Stimulated activated CD4-positive, alpha-beta T cell treated with anti-CD3 and anti-CD28 coated beads, Interleukin-12 subunit alpha, Interleukin-12 subunit beta, amount 100 ng/mL, for 24 hours (primary cell): ENCODE measurements at places on chromosomes 5 and 9.

DNA sequence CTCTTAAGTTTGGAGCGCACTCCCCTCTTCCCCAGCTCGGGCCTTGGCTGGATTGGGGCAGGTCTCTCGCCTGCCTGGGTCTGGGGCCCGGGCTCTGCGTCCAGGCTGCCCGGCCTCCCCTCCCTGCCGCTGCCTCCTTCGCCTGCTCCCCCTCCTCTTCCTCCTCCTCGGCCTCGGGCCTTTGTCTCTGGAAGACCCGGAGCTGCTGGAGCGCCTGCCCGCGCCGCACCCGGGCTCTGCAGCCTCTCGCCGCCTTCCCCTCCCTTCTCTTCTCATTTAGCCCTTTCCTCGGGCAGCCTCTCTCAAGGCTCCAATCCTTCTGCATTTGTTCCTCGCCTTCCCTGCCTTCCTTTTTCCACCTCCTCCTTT, 218.5 kb downstream of the C9orf50 start:
- DNase-seq = no peak

- DNase-seq = no peak
Observed at GRCh38 chr9:14314929-14315874, 1.3 kb upstream of the NFIB start.

DNA sequence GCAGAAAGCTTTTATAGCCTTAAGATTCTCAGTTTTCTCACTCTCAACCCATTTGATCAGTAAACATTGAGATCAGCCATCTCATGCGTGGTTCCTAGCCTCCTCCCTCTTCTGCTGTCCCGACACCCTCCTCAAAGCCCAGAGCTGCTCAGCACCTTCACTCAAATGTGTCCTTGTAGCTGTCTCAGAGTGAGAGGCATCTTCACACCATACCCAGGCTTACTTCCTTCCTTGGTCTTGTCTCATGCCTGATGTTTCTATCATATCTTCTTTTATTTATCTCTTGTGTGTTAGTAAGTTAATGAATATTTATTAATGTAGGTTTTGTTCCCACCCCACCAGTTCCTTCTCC, 72.4 kb upstream of the SNX2 start:
- no peak for DNase-seq

DNA sequence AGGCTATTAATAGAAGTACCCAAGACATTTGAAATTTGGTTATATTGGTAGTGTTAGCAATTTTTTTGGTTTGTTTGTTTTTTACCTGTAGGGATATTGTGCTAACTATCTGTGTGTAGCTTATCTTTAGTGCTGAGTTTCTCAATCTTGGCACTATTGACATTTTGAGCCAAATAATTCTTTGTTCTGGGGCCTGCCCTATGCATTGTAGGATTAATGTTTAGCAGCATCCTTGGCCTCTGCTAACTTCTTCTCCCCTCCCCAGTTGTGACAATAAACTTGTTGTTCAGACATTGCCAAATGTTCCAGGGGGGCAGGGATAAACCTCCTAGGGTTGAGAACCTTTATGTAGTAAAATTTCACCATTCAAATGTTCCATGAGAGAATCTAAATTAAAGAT, 4.0 kb downstream of the FBXO4 start:
- DNase-seq = no peak

- DNase-seq = no peak
Observed at GRCh38 chr5:118371973-118372831, 616.1 kb downstream of the DTWD2 start.

DNA sequence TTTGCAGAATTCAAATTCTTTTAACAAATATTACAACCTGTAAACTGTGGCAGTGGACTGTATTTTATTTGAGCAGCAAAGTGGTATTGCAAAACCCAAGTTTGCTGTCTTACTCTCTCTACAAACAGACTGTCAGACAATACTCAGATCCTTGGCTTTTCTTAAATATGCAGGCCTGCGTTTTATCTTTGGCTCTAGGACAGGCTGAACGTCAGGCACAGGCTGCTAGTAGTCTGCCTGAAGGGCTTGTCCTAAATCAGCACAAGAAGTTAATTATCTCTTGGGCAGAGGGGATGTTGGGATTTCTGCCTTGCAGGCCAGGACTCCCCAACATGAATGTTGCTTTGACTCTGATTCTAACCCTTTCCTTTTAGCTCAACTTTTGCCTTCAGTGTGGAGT, 147.5 kb downstream of the SLIT3 start:
- DNase-seq = no peak

DNA sequence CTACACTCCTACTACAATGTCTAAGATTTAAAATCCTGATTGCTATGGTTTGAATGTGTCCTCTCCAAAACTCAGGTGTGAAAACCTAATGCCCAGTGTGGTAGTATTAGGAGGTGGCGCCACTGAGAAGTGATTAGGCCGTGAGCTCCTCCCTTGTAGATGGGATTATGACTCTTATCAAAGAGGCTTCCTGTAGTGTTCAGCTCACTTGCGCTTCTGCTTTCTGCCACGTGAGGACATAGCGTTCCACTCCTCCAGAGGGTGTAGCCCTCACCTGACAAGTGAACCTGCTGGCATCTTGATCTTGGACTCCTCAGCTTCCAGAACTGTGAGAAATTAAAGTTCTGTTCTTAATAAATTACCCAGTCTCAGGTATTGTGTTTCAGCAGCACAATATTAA, 33.0 kb upstream of the WHRN start:
- no peak for DNase-seq

- no peak for DNase-seq
Observed at GRCh38 chr9:7546261-7546660, 253.3 kb downstream of the DMAC1 start.

DNA sequence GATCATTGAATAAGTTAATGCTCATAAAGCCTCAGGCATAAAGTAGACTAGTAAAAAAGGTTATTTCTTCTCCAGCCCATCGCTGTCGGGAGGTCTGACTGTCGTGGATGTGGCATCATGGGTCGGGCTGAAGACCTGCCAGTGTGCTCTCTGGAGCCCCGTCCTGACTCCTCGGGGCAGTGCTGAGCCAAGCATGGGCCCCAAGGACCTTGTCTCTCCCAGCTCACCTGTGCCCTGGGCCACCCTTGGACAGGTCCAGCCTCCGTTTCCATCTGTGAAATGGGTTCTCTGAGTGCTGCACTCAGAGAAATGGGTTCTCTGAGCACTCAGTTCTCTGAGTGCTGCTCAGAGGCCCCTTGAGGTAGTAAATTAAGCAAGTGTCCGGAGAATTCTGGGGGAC, 269.0 kb downstream of the GADD45G start:
- DNase-seq = no peak

DNA sequence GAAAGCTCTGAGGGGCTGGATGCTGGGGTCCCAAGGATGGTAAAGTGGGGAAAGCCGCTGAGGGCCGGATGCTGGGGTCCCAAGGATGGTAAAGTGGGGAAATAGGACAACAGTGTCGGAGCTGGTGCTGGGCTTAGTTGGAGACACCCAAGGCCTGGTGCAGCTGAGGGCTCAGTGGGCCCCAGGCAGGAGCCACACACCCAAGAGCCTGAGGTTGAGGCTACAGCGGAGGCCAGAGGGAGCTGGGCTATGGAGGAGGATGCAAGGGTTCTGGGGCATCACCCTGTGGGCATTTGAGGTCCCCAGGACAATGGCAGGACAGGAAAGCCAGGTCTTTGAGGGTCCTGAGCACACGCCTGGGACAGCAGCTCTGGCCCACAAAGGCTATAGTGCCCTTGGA, 19.1 kb upstream of the SLC9A3 start:
- DNase-seq = no peak

- DNase-seq = no peak
Observed at GRCh38 chr5:136192015-136192525, 892 bp downstream of the SMIM32 start.

DNA sequence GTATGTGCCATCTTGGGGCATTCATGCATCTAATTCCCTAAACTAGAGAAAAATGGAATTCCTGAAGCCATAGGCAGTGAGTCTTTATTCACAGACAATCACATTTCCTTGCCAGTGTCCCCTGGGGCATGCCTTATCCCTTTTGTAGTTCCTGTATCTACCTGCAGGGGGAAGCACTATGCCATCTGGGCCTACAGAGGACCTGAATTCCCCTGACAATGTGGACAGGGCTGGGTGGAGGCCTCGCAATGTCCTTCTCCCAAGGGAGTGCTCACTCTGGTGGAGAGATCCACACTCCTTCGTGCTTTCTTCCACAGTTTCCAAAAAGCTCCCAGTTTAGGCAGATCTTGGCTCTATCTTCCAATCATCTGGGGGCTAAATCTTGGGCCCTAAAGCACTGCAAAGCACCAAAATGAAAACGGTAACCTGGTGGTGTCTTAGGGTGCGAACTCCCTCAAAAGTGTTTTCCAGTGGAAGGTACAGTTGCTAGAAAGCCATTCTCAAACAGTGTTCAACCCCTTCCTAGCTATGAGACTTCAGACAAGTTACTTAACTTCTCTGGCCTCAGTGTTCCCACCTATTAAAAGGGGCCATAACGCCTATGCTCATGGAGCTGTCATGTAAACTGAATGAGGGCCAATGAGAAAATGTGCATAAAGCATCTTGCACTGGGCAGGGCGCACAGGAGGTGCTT, 17.5 kb downstream of the WHRN start:
- DNase-seq = peak; percentile 49

- no peak for DNase-seq
Observed at GRCh38 chr9:20582150-20582549, 40.1 kb downstream of the MLLT3 start.

DNA sequence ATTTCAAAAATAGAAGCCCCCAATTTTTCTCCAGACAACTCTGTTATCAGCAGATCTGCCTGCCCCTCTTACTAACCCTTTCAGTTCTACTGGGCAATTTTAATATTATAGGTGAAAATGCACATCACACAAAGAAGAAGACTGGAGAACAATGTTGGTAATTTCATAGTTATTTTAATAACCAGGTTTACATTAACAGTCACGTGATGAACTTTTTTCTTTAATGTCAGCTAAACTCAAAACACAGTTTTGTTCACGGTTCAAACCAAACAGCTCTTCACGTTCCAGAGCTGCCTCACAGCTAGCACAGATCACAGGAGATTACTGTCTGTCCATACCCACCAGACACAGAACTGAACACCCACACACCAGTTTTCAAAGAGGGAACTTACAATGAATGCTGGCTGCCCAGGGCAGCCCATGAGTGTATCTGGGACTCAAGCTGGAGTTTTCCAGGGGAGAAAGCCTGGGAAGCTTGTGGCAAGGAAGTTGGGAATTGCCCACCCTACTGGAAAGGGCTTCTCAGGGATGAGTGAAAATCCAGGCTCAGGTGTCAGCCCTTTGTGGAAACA, 119.1 kb downstream of the DPYSL3 start:
- no peak for DNase-seq

DNA sequence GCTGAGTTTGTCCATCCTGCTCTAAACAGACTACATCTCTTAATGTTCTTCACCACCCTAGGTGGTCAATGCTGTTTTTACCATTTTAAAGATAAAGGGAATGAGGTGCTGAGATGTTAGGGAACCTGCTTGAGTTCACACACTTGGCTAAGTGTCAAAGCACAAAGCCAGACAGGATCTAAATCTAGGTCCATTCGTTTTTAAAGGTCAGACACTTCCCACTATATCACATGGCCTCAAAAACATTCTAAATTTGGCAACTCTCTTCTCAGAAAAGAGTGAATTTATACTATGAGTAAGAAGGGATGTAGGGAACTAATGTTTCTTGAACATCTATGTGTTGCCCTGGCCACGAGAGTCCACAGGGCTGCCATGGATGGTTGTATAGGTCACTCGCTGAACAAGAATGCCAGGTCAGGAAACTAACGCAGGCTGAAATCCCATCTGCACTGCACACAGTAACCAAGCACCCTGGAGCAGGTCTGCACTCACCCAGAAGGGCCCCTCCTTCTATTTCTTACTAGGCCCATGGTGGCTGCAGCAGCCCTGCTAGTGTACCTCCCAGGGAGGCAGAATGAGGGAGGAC, 213.0 kb downstream of the SPOCK1 start:
- no peak for DNase-seq

- no peak for DNase-seq
Observed at GRCh38 chr5:158600679-158601078, 499.0 kb downstream of the EBF1 start.

GRCh38 chr9:18442629-18443491, 31.1 kb upstream of the ADAMTSL1 start:
- peak; percentile 3 for DNase-seq

- DNase-seq = no peak
Observed at GRCh38 chr5:52897238-52897614, 91.9 kb upstream of the ITGA2 start.

DNA sequence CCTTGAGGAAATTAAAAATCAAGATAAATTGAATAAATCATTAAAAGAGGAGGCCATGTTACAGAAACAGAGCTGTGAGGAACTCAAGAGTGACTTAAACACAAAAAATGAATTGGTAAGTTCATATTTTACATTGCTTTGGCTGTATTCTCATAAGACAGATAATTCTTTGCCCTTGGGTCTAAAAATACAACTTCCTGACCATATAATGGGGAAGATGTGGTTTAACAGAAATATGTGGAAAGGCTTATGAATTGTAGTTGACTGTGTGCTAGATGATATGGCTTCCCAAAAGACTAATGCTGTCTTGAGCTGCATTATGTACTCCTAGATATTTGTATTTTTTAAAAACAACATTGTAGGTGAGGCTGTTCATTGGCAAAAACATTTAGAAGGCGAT, 33.1 kb downstream of the CNTRL start:
- DNase-seq = no peak

DNA sequence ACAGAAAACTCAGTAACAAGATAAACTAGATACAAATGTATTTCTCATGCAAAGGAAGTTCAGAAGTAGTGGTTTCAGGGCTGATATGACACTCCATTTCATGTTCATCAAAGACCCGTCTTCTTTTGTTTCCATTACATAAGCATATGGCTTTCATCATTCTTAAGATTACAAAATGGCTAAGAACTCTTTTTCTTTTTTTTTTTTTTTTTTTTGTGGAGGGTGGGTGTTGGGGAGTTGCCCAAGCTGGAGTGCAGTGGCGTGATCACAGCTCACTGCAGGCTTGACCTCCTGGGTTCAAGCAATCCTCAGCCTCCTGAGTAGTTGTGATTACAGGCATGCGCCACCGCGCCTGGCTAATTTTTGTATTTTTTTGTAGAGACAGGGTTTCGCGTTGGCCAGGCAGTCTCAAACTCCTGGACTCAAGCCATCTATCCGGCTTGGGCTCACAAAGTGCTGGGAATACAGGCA, 22.0 kb upstream of the PTBP3 start:
- no peak for DNase-seq

DNA sequence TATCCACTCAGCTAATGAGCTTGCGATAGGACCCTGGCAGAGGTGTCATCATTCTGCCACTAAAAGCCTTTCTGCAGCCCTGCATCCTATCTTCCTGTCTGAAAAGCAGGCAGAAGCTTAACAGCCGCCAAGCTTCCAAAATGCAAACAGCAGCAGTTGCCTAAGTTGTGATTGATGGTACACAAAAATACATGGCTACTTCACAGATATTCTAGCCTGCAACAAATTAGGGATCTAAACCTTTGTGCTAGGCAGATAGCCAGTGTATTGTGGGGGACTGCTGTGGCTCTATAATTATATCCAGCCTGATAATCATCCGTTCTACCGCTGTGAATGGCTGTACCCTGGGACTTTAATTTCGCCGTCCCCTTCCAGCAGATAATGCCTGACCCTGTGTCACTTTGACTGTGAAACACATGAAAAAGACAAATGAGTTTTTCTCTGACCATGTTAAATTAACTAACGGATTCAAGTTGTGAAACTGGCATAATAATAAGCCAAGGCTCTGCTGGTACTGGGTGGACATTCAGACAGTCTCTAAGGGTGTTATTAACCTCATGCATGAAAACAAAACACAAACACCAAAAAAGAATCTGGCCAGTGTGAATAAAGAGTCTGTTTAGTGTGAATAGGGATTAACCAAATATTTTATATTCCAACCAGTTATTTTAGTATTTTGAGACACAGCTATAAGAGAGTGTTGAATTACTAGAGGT, 45.9 kb downstream of the SEMA6A start:
- DNase-seq = no peak
